ENCODE measurements at places on chromosomes 1 and 21. TPM values are rescaled to one million over a fixed set of nuclear protein-coding genes. Genes with fewer than 3 reads are reported as not detected.

- DNase-seq = no peak
Observed at GRCh38 chr1:116537040-116537831, 33.6 kb downstream of the CD58 start.

DNA sequence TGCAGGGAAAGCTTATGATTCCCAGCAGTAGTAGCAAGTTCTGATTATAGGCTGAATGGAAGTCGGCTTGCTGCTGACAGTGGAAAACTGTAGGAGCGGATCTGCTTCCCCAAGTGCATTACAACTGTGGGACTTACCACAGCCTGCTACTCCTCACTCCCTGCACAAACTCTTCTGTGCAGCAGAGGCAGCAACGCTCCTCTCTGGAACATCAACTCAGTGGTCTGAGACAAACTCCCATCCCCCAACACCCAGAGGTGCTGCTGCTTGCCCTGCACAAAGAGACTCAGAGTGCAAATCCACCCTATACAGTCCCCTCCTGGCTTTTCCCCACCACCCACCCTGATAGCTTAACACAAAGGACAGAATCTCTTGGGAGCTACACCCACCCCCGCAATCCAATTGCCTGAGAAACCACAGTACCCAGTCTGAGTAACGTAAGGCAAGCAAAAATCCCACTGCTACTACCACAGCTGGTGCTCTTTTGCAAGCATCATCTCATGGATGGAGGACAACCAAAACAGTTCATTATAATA lies 1455.2 kb downstream of the AMY1C start:
- DNase-seq = no peak

DNA sequence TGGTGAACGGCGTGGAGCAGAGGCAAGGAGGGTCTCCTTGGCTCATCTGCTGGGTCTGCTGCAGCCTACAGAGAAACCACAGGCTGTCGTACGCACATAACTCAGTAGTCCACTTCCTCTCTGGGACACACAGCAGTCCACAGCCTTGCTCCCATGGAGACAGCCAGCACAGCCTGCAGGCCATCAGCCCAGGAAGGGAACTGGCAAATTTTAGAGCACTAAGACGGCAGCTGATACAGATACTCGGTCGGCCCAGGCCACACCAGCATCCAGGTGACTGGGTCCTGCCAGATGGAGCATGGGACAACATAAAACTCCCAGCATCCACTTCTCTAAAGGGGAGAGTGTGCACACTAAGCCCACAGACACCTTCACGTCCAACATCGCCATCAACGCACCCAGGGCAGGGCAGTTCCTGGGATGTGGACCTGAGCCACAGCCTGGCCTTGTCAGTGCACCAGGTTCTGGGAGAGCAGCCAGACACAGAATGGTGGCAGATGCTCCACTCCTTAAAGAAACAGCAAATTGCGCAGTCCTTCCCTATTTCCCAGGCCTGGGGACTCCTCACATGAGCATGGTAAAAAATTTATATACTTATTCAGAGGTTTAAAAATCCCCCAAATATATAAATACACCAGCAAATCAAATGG lies 247.1 kb upstream of the RAB4A start:
- no peak for DNase-seq

- no peak for DNase-seq
Observed at GRCh38 chr1:51147394-51147793, 45.4 kb downstream of the C1orf185 start.

DNA sequence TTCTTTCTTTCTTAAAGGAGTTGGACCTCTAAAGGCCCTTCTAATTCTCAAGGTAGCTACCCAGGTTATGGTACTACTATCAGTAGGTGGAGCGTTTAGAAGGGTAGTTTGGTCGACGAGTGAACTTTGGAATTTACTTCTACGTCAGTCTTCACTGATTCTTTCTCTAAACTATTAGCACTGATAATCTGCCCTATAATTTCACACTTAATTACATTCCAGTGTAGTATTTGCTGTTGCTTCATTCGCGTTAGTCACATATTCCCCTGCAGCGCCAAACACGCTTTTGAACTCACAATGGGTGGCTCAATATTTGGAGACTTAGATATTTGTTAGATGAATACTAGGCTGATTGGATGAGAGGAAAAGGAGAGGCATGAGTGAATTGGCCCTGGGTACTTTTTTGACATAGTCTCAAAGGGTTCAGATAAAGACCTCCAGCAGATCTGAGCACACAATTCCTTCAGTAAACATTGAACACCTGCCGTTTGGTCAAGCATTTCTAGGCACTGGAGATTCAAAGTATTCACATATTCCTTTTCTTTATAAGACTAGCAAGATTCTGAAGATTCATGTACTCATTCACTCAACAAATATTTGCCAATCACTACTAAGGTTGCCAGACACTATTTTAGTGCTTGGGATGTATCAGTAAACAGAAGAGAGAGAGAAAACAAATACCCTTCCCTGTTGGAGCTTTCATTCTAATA lies 929 bp upstream of the FOXJ3 start:
- no peak for DNase-seq

The CLEC20A gene
- total RNA-seq = not detected

The C4BPA gene
- 57.6 TPM for total RNA-seq

GRCh38 chr1:101382135-101382534 lies 145.3 kb downstream of the S1PR1 start:
- DNase-seq = peak; percentile 31

GRCh38 chr1:208433971-208434370 lies 189.8 kb upstream of the PLXNA2 start:
- no peak for DNase-seq

- DNase-seq = peak; percentile 67
Observed at GRCh38 chr1:9413071-9413876, 120.6 kb downstream of the SPSB1 start.

The BMP8B gene
- total RNA-seq = 1.7 TPM

The UBIAD1 gene
- total RNA-seq = 5.9 TPM

DNA sequence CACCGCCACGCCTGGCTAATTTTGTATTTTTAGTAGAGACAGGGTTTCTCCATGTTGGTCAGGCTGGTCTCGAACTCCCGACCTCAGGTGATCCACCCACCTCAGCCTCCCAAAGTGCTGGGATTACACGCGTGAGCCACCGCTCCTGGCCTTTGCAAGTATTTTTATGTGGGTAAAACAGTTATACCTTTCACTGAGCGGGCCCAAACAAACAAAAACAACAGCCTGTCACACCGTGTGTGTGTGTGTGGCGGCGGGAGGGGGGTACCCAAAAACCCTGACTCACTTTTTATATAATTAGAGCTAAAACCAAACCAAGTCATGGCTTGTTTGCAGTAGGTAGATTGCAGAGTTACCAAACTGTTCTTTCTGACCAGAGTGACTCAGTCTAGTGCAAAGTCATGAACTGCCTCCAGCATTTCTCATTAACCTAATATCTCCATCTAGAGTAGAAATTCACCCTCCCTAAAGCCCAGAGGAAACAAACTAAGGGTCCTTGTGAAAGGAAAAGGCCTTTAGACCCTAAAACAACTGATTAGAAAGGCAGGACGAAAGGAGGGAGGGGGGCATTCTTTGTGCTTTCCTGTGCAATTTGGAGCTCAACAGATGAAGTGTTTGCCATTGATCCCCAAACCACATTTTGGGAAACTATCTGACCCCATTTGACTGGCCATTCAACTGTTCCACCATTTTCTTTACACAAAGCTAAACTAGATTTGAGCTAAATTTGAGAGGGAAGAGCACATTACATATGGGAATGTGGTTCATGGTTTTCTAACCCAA lies 181.0 kb downstream of the DHRS3 start:
- DNase-seq = no peak

The LAPTM5 gene
- 496 TPM for total RNA-seq

DNA sequence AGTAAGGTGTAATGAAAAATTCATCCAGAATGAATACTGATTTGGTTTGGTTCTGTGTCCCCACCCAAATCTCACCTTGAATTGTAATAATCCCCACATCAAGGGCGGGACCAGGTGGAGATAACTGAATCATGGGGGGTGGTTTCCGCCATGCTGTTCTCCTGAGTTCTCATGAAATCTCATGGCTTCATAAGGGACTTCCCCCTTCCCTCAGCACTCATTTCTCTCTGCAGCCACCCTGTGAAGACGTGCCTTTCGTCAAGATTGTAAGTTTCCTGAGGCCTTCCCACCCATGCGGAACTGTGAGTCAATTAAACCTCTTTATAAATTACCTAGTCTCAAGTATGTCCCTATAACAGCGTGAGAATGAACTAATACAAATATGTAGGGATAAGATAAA lies 5.5 kb upstream of the SYNJ1 start:
- DNase-seq = no peak

The NUP210L gene
- total RNA-seq = 0.91 TPM

- DNase-seq = peak; percentile 91
Observed at GRCh38 chr1:220748089-220748934, at the start of gene MTARC2. TSS of gene MTARC2 (plus strand) at chr1:220748322. CDS start at chr1:220748532, 210 bp downstream.

DNA sequence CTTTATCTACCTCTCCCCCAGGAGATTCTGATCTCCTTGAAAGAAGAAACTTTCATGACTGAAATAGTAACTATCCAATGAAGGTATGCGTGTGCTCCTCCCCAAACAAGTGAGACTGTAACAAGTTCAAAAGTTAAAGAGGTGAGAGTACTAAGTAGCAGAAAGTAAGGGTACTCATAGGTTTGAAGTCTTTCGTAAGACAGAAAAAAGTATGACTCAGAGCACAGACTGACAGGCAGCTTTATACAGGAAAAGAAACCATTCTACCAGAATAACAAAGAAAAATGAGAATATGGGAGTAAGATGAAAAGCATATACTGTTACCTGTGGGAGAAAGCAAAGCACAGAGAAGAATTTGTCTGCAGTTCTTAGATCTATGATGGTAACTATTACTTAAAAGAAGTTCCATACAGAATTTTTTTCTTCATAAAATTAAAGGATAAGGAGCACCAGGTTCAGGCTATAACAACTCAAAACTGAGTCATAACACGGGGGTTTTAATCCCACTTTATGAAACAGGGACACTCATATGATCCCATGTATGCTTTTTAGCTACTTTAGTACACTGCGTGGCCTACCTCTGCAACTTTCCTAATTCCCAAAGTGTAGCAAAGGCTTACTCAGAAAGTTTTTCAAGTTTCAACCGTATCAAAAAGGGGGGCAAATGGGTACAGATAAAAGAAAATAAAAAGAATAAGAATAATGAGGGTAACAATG lies 52.0 kb downstream of the FOXJ3 start:
- no peak for DNase-seq

The PLA2G2C gene
- not detected for total RNA-seq

DNA sequence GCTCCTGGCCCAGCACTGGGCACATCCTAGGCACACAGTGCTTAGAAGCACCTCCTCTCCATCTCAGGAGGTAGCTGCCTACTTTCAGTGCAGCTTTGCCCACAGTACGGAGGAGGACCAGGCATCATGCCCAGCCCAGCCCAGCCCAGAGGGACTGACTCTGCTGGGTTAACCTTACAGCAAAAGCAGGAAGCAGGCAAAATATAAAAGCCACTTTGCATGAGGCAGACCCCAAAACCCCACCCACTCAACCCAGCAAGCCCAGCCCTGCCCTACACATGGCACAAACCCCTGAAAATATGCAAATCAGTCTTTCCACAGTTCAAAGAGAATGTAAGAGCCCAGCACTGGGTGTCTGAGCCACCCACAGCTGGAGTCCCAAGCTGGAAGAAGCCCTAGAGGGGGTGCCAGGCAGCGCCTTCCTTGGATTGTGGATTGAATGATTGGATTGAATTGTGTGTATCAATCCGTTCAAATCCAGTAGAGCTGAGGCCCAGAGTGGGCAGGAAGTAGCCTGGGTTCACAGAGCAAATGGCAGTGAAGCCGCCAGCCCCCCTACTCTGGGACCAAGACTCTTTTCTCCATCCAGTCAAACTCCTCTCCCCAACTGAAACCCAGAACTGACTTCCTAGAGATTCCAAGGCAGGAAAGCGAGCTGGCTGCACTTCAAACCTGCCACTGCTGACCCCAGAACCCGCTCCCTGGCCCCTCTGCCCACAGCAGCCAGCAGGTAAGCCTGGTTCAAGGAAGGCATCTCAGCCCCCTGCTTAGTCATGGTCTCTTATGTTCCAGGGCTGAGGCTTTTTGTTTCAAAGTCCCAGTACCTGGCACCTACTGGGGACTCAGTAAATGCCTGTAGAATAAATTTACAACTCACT lies 117.7 kb downstream of the LACTBL1 start:
- DNase-seq = no peak

- DNase-seq = no peak
Observed at GRCh38 chr1:183654706-183655105, 1.6 kb upstream of the APOBEC4 start.

DNA sequence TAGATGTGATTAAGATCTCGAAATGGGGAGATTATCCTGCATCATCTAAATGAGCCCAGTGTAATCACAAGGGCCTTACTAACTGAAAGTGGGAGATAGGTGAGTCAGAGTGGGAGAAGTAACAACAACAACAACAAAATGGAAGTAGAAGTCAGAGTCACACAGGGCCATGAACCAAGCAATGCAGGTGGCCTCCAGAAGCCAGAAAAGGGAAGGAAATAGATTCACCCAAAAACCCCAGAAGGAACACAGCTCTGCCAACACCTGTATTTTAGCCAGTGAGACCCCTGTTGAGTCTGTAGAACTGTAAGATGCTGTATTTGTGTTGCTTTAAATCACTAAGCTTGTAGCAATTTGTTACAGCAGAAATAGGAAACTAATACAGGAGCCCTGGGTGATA lies 4.1 kb downstream of the TAGLN2 start:
- no peak for DNase-seq

DNA sequence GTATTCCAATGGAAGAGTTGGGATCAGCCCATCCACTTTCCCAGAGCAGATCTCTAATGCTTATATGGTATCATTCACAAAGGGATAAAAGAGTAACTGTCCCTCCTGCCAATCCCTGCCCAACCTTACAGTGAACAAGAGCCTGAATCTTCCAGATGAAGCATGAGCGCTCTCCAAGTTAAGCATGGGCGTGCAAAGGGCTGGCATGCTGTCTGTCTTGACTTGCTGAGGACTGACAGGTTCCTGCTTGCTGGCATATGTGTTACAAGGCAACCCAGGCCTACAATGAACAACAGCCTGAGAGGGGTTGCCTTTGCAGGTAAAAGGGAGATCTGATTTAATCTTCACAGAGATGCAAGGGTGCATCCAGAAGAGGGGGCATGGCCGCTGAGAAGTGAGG lies 155.6 kb upstream of the SOD1 start:
- DNase-seq = no peak

DNA sequence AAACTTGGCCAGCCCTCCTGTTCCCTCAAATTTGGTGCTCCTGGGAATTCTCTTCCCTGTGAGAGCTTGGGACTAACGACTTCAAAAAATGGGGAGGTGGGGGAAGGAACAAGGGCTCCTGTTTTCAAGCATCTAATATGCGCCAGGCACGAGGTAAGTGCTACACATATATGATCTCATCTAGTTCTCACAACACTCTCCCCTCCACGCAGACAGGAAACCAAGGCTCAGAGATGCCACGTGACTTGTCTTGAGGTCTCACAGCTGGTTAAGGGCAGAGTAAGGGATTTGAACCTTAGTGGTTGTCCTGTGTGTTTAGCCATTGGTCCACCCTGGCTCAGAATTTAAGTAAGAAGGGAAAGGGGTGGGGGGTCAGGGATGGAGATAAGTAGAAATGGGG lies 125.9 kb downstream of the DMRTB1 start:
- DNase-seq = peak; percentile 20

All from upper lobe of left lung (tissue), 6 donors.